Esophagus squamous epithelium (tissue), 5 donors: ENCODE measurements at places on chromosomes 12 and 14.

DNA sequence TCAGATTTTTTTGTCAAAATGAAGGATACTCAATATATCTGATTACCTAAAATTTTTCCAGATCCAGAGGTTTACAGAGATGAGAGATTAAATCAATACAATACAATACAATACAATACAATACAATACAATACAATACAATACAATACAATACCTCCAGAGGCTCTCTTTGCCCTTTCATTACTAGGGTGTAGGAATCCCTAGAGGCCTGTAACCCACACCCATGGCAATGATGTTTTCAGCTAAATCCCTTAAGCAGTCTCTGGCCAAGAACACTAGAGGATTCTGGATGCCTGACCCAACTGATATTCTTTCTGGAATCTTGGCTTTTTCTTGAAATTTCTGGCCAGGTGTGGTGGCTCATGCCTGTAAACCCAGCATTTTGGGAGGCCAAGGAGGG, 23.7 kb upstream of the AEBP2 start:
- no peak for DNase-seq

DNA sequence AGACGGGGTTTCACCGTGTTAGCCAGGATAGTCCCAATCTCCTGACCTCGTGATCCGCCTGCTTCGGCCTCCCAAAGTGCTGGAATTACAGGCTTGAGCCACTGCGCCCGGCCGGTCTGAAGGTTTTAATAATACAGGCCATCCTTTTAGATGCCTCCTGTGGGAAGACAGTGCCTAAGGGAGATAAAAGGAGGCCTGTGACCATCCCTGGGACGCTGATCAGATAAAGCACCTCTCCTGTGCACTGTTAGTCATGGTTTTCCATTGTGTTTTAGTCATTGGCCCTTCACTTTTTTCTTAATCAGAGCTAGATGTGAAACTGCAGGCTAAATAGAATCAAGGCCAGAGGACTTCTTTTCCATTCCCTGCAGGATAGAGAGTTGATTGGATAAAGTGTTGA, 7.6 kb upstream of the ACADS start:
- no peak for DNase-seq

DNA sequence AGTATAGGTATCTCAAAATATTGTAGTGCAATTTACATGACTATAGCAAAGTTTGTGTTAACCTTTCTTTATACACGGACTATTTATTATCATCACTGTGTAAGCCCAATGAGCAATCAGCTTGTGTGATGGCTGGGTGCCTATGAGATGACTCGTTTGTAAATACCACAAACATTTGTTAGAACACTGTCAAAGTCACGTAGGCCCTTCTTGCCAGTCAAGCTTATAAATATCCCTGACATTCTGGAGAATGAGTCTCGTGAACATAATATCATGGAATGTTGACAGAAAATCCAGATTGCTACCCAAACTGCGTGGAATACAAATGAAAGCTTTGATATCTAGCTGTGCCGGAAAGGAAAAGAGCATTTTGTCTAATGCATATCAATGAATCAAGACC, 648.3 kb upstream of the MDGA2 start:
- no peak for DNase-seq

- DNase-seq = no peak
Observed at GRCh38 chr14:20512177-20512905, 7.0 kb downstream of the RNASE10 start.

GRCh38 chr14:90382491-90383125, 14.2 kb upstream of the CALM1 start:
- DNase-seq = no peak
